ENCODE measurements at places on chromosomes 4 and X. TPM values are rescaled to one million over a fixed set of nuclear protein-coding genes. Genes with fewer than 3 reads are reported as not detected.

Gene FAM47E
- 0.85 TPM for polyA plus RNA-seq

Gene ADH1A
- polyA plus RNA-seq = 554 TPM

Gene GYPB
- not detected for polyA plus RNA-seq

Gene SMIM43
- polyA plus RNA-seq = not detected

Gene VEGFC
- polyA plus RNA-seq = 1.8 TPM

Gene PLAC8
- 18.6 TPM for polyA plus RNA-seq

Gene TEX13B
- not detected for polyA plus RNA-seq

Gene KDR
- 19.8 TPM for polyA plus RNA-seq

Gene DGKK
- polyA plus RNA-seq = not detected

Gene HOPX
- polyA plus RNA-seq = 0.40 TPM

Gene CDX4
- polyA plus RNA-seq = not detected

Gene CT47B1
- polyA plus RNA-seq = not detected

Gene LIN54
- 2.0 TPM for polyA plus RNA-seq

Gene MTTP
- 71.0 TPM for polyA plus RNA-seq

Gene AKAP14
- not detected for polyA plus RNA-seq

Gene TCEANC
- polyA plus RNA-seq = 1.5 TPM

Gene FAM184B
- 0.01 TPM for polyA plus RNA-seq

Gene DDIT4L
- 0.13 TPM for polyA plus RNA-seq

Gene ENPEP
- 16.5 TPM for polyA plus RNA-seq

Gene TACC3
- 6.1 TPM for polyA plus RNA-seq

Gene GUCY1B1
- polyA plus RNA-seq = 2.7 TPM

Gene NR3C2
- polyA plus RNA-seq = 4.3 TPM

Gene NCBP2L
- 0.24 TPM for polyA plus RNA-seq

Gene NALF2
- 0.18 TPM for polyA plus RNA-seq

Gene FAM90A26
- not detected for polyA plus RNA-seq

Gene SOX3
- polyA plus RNA-seq = not detected

Gene DCLK2
- polyA plus RNA-seq = 0.14 TPM

Gene RAPGEF2
- 7.3 TPM for polyA plus RNA-seq

Gene DUSP9
- polyA plus RNA-seq = 0.42 TPM

Gene LEF1
- 0.33 TPM for polyA plus RNA-seq

Gene ZNF280C
- 0.50 TPM for polyA plus RNA-seq

Gene PDZD4
- 1.1 TPM for polyA plus RNA-seq

Gene UGT2A1
- polyA plus RNA-seq = 0.33 TPM

Gene RIPPLY1
- polyA plus RNA-seq = 3.0 TPM

Gene TMEM150C
- 5.6 TPM for polyA plus RNA-seq

Gene WDR19
- polyA plus RNA-seq = 9.5 TPM

Gene CXorf51A
- not detected for polyA plus RNA-seq

Gene AADAT
- polyA plus RNA-seq = 16.1 TPM

Gene LRRC66
- not detected for polyA plus RNA-seq

Gene OPRPN
- polyA plus RNA-seq = 0.42 TPM

Gene TREX2
- polyA plus RNA-seq = not detected

Gene TCEAL2
- not detected for polyA plus RNA-seq

Gene TRIM2
- polyA plus RNA-seq = 3.4 TPM

Gene FGF5
- 0.03 TPM for polyA plus RNA-seq

Gene HHIP
- polyA plus RNA-seq = 3.5 TPM

Gene TMSB15A
- 0.25 TPM for polyA plus RNA-seq

Gene AWAT2
- polyA plus RNA-seq = not detected

Gene CCNA2
- polyA plus RNA-seq = 4.0 TPM

Gene TMEM144
- polyA plus RNA-seq = 0.58 TPM

Gene PLXNB3
- polyA plus RNA-seq = 0.11 TPM
